ENCODE measurements at places on chromosomes 2 and 18.

DNA sequence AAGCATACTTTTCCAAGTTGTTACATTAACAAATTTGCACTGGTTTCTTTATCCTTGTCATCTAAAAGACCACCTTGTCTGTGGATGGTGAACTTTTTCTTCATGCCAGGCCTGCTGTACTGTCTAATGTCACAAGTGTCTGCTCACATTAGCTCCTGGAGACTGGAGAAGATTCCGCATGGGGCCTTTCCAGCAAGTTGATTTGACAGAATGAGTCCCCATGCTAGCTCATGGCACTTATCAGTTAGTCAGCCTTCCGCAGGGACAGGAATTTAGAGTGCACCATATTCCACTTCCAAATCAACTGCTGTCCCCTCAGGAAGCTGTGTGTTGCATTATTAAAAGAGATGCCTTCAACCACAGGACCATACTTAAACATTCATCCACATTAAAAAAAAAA is 41.4 kb upstream of the LRPPRC start:
- DNase-seq, result no peak
- no peak overlapping the region for H3K27ac ChIP-seq
- H3K27me3 ChIP-seq, result peaks cover 6% of the 10 kb centered on the region
- no peaks in the 10 kb centered on the region for H3K36me3 ChIP-seq

GRCh38 chr2:176251928-176252327 is 17.3 kb upstream of the MTX2 start:
- H3K4me3 ChIP-seq, result no peak overlapping the region
- DNase-seq, result no peak
- H3K27me3 ChIP-seq, result peaks cover 2% of the 10 kb centered on the region
- no peaks in the 10 kb centered on the region for H3K36me3 ChIP-seq
- H3K4me1 ChIP-seq, result no peaks in the 10 kb centered on the region

GRCh38 chr2:194591192-194591591 is 1065.8 kb upstream of the SLC39A10 start:
- peaks cover 3% of the 10 kb centered on the region for H3K36me3 ChIP-seq
- H3K4me3 ChIP-seq, result no peak overlapping the region
- no peak overlapping the region for H3K27ac ChIP-seq

- no peak overlapping the region for H3K27ac ChIP-seq
- peaks cover 4% of the 10 kb centered on the region for H3K36me3 ChIP-seq
- peaks cover 7% of the 10 kb centered on the region for H3K27me3 ChIP-seq
- H3K4me3 ChIP-seq, result no peak overlapping the region
- H3K4me1 ChIP-seq, result no peaks in the 10 kb centered on the region
Measured at GRCh38 chr18:37484983-37485834, 80.4 kb downstream of the CELF4 start.

DNA sequence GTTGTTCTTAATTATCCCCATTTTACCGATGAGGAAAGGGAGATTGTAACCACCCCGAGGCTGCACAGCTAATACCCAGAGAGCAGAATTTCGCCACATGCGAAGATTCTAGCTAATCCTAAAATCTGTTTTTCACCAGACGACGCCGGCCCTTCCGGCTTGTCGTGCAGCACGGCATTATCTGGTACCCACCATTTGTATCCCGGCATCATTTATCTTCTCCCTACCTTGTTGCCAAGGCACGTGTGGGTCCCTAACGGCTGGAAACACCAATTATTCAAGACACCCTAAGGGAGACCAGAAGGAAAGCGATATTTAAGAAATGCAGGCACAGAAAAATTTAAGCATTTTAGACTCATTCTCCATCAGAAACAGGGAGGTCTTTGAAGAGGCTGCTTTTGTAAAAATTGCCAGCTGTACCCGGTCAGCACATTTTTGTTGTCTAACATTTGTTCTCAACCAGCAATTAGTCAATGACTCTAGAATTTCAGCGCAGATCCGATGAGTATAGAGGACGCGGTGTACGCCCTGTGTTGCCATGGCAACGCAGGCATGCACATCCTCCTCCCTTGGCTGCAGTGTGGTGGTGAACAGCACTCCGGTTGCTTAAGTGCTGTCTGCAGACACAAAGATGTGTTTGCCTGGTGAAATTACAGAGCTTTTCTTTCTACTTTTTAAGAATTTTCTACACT is 111.6 kb downstream of the AGAP1 start:
- H3K27me3 ChIP-seq, result peaks cover under 1% of the 10 kb centered on the region
- peak; percentile 7 for DNase-seq
- no peaks in the 10 kb centered on the region for H3K36me3 ChIP-seq
- no peak overlapping the region for H3K4me3 ChIP-seq
- no peak overlapping the region for H3K27ac ChIP-seq
- H3K4me1 ChIP-seq, result no peaks in the 10 kb centered on the region

GRCh38 chr2:181309586-181309985 is 147.6 kb upstream of the ITGA4 start:
- DNase-seq, result no peak
- peak overlapping the region; percentile 97 for H3K27ac ChIP-seq
- H3K36me3 ChIP-seq, result no peaks in the 10 kb centered on the region
- peak overlapping the region; percentile 88 for H3K4me3 ChIP-seq
- peaks cover 2% of the 10 kb centered on the region for H3K27me3 ChIP-seq
- peaks cover 84% of the 10 kb centered on the region for H3K4me1 ChIP-seq

DNA sequence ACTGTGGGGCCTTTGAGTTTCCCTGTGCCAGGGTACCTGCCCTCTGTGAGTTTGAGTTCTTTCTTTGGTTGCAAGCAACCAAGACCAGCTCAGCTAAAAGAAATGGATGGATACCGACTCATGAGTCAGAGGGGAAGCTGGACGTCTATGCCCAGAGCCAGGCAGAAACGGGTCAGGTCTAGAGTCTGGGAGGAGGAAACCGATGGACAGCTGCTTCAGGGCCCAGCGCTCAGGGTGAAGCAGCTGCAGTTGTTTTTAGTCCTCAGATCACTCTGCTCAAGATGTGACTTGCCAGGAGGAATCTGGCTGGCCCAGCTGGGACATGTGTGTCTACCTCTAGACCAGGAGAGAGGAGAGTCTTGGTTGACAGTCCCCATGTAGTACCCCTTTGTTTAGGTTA is 10.1 kb upstream of the TYMS start:
- DNase-seq, result no peak
- H3K27ac ChIP-seq, result no peak overlapping the region

GRCh38 chr2:226625946-226626345 is 173.7 kb downstream of the IRS1 start:
- H3K27ac ChIP-seq, result no peak overlapping the region
- H3K4me3 ChIP-seq, result no peak overlapping the region
- peaks cover 4% of the 10 kb centered on the region for H3K27me3 ChIP-seq
- H3K36me3 ChIP-seq, result no peaks in the 10 kb centered on the region
- no peak for DNase-seq

- no peak overlapping the region for H3K4me3 ChIP-seq
- no peaks in the 10 kb centered on the region for H3K4me1 ChIP-seq
- H3K27me3 ChIP-seq, result peaks cover 6% of the 10 kb centered on the region
Measured at GRCh38 chr2:236341721-236342120, 77.5 kb upstream of the ASB18 start.

DNA sequence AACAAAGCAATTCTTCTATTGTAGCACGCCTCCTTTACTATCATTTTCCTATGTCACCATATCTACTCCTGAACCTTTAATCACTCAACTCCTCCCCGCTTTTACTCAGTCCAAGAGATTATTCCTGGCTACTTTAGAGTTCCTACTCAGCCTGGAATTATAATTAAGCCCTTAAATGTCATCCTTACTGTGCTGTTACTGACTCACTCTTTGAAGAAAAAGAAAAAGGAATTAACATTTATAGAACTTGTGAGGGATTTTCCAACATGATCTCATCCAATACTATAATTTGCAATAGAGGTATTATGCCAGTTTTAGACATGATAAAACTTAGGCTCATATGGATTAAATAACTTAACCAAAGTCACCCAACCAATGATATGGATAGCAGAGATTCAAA is 61.7 kb downstream of the CCDC88A start:
- no peak overlapping the region for H3K27ac ChIP-seq
- H3K36me3 ChIP-seq, result no peaks in the 10 kb centered on the region
- H3K4me1 ChIP-seq, result no peaks in the 10 kb centered on the region
- H3K27me3 ChIP-seq, result no peaks in the 10 kb centered on the region

GRCh38 chr2:29220506-29221270 is 105.5 kb downstream of the CLIP4 start:
- no peak overlapping the region for H3K4me3 ChIP-seq
- no peak overlapping the region for H3K27ac ChIP-seq
- H3K36me3 ChIP-seq, result no peaks in the 10 kb centered on the region
- no peaks in the 10 kb centered on the region for H3K4me1 ChIP-seq
- no peak for DNase-seq
- H3K27me3 ChIP-seq, result peaks cover 4% of the 10 kb centered on the region

DNA sequence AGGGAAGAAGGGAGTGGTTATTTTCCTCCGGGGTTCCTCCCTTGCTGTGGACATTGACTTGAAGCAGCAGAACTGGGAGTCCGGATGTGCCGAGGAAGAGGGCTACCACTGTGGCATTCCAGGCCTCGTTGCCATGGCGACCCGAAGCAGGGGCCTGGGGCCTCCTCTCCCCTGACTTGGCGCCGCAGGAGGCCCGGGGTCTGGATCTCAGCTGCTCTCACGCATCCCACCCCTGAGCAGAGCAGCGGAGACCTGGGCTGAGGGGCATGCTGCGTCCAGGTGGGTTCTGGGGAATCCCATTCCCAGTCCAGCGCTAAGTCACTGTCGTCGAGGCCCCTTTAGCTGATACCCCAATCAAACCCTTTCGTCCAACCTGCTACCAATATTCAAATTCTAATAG is 100.2 kb downstream of the BCL11A start:
- H3K27me3 ChIP-seq, result peaks cover 1% of the 10 kb centered on the region
- H3K27ac ChIP-seq, result no peak overlapping the region
- no peak for DNase-seq
- H3K36me3 ChIP-seq, result no peaks in the 10 kb centered on the region
- no peak overlapping the region for H3K4me3 ChIP-seq

GRCh38 chr2:112690853-112691401 is 29.9 kb upstream of the NT5DC4 start:
- peaks cover 41% of the 10 kb centered on the region for H3K4me1 ChIP-seq
- no peaks in the 10 kb centered on the region for H3K27me3 ChIP-seq
- peak overlapping the region; percentile 83 for H3K27ac ChIP-seq
- no peaks in the 10 kb centered on the region for H3K36me3 ChIP-seq

- peaks cover 1% of the 10 kb centered on the region for H3K27me3 ChIP-seq
- DNase-seq, result peak; percentile 54
- no peak overlapping the region for H3K27ac ChIP-seq
- H3K36me3 ChIP-seq, result no peaks in the 10 kb centered on the region
- H3K4me3 ChIP-seq, result peak overlapping the region; percentile 59
Measured at GRCh38 chr2:69615969-69616368, 27.6 kb downstream of the AAK1 start.

- no peak overlapping the region for H3K4me3 ChIP-seq
- no peak overlapping the region for H3K27ac ChIP-seq
- H3K4me1 ChIP-seq, result no peaks in the 10 kb centered on the region
- no peak for DNase-seq
- peaks cover 3% of the 10 kb centered on the region for H3K27me3 ChIP-seq
- no peaks in the 10 kb centered on the region for H3K36me3 ChIP-seq
Measured at GRCh38 chr2:69099541-69099940, 86.6 kb downstream of the ANTXR1 start.

DNA sequence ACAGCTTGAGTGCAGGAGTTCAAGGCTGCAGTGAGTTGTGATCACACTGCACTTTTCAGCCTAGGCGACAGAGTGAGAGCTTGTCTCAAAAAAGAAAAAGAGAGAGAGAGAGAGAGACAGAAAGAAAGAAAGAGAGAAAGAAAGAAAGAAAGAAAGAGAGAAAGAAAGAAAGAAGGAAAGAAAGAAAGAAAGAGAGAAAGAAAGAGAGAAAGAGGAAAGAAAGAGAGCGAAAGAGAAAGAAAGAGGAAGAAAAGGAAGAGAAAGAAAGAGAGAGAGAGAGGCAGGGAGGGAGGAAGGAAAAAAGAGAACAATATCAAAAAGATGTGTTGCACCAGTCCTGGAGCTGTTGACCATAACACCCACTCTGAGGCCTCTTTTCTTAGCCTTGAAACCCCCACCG is 89.8 kb upstream of the MBOAT2 start:
- H3K27ac ChIP-seq, result no peak overlapping the region
- no peak for DNase-seq
- no peaks in the 10 kb centered on the region for H3K27me3 ChIP-seq
- no peaks in the 10 kb centered on the region for H3K36me3 ChIP-seq
- no peak overlapping the region for H3K4me3 ChIP-seq
- no peaks in the 10 kb centered on the region for H3K4me1 ChIP-seq

- no peak overlapping the region for H3K27ac ChIP-seq
- no peak for DNase-seq
- peaks cover 7% of the 10 kb centered on the region for H3K4me1 ChIP-seq
- H3K36me3 ChIP-seq, result peaks cover 11% of the 10 kb centered on the region
- H3K27me3 ChIP-seq, result no peaks in the 10 kb centered on the region
Measured at GRCh38 chr18:79901665-79902064, 49.8 kb downstream of the SLC66A2 start.

- no peaks in the 10 kb centered on the region for H3K4me1 ChIP-seq
- no peak overlapping the region for H3K4me3 ChIP-seq
- no peak overlapping the region for H3K27ac ChIP-seq
- DNase-seq, result no peak
Measured at GRCh38 chr2:158766524-158766923, 28.6 kb upstream of the DAPL1 start.

- DNase-seq, result no peak
- no peaks in the 10 kb centered on the region for H3K27me3 ChIP-seq
- H3K4me3 ChIP-seq, result no peak overlapping the region
- no peak overlapping the region for H3K27ac ChIP-seq
- no peaks in the 10 kb centered on the region for H3K36me3 ChIP-seq
- H3K4me1 ChIP-seq, result no peaks in the 10 kb centered on the region
Measured at GRCh38 chr2:155965415-155966063, 367.0 kb downstream of the NR4A2 start.

DNA sequence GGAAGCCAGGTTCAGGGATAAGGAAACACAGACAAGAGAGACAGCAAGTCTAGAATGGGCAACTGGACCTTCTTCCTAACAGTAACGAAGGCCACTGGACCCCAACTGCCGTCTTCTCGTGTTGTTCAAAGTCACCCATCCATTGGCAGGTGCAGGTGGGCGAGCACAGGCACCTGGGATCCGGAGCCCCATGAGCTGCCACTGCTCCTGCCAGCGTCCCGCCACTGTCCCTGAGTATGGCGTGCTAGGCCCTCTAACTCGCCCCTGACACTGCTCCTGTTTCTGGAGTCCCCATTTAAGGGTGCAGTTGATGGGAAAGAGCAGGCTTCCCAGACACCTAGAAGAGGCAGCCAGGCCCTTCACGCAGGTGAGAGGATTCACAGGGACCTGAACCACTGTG is 48.0 kb downstream of the NDUFA10 start:
- H3K36me3 ChIP-seq, result peaks cover 22% of the 10 kb centered on the region
- peaks cover 5% of the 10 kb centered on the region for H3K27me3 ChIP-seq
- H3K4me3 ChIP-seq, result no peak overlapping the region
- peaks cover 31% of the 10 kb centered on the region for H3K4me1 ChIP-seq

DNA sequence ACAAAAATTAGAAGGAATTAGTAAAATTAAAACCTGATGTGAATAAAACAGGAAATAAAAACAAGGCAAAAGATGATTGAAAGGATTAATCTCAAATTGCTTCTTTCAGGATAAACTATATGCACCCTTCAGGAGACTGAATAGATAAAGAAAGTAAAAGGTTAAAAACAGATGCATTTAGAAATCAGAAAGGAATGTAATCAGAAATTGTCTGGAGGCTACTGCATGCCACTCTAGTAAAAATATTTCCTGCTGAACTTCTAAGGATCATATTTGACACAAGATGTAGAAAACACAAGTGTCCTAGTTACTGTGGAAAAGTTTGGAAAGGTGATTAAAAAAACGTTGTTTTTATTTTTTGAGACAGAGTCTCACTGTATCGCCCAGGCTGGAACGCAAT is 16.2 kb downstream of the CHCHD5 start:
- DNase-seq, result no peak
- no peak overlapping the region for H3K27ac ChIP-seq
- H3K4me3 ChIP-seq, result no peak overlapping the region
- H3K36me3 ChIP-seq, result peaks cover 4% of the 10 kb centered on the region
- no peaks in the 10 kb centered on the region for H3K27me3 ChIP-seq
